ENCODE measurements at places on chromosomes 1 and 21. TPM values are rescaled to one million over a fixed set of nuclear protein-coding genes. Genes with fewer than 3 reads are reported as not detected.

DNA sequence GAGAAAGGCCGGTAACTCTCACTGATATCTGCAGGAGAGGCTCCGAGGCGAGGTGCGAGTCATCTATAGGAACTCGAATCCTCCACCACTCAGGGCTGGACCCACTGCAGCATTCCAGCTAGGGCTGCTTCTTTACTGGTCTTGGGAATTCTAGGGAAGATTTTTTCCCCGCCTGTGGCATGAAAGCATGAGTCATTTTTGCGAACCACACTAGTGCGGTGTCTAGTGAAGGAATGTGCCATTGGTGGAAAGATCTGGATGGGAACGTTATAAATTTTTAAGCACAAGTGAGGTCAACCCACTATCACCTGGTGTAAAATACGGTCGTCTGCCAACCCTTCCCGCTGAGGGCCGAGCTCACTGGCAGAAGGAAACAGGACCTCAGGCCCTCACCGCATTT lies 49.7 kb downstream of the SYF2 start:
- no peak for DNase-seq

DNA sequence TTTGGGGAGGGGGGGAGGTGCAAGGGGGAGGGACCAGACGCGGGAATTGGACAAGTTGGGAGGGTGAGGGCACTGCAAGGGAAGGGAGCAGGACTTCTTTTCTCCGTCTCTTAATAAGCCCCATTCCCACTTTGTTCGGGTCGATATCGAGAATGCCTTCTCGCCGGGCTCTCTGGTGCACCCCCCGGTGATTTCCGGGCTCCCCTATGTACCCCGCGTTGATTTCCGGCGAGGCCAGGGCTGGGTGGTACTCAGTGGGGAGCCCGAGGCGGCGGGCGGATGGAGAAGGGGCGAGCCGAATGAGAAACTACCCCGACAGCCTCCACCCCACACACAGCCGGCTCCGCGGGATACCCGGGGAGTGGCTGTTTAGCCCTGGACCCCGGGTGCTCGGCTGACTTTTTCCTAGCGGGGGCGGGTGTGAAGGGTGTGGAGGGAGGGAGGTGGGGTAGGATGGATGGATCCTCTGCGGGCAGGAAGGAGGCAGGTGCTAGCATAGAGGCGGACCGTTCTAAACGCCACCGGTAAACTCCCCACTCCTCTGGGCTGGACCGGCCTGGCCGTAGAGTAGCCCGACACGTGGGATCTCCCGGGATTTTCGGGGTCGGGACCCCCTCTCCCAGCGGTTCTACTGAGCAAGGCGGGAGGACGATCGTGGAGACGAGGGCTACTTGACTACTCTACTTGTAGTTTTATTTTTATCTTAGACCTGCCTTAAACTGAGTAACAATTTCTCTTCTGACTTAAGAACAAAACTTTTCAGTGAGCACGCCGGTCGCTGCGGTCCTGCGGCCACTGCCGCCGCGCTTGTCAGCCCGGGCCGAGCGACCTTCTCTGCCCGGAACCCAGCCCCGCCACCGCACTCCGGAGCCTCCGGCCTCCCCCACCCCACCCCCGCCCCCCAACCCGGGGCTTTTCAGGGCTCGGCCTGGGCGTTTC lies 1.0 kb downstream of the RNF220 start:
- DNase-seq: no peak

GRCh38 chr1:158818560-158818959 lies 12.6 kb upstream of the MNDA start:
- DNase-seq: no peak

IL20 gene
- total RNA-seq: not detected

PHC2 gene
- 136 TPM for total RNA-seq

DNA sequence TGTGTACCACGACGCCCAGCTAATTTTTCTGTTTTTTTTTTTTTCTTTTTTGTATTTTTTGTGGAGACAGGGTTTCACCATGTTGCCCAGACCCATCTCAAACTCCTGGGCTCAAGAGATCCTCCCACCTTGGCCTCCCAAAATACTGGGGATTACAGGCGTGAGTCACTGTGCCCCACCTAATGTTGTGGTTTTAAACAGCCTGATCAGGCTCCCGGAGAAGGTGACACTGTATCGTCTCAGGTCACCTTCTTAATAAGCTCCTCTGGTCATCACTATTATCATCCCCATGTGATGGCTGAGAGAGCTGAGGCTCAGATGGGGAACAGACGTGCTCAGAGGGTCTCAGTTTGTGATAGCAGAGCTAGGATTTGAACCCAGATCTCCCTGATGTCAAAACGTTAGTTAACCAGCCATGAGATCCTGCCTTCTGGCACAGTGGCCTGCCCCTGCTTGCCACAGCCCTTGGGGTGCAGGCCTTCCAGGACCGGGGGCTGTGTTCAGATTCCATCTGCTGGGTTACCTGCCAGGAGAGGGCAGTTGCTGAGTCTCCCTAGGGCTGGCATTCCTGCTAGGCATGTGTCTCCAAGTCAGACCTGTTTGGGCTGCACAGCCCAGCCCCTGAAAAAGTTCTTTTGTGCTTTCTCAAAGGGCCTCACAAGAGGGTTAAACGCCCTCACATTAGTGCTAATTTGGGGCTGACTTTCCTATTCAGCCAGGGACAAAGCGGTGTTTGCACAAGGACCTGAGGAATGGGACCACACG lies 32.7 kb upstream of the GRHL3 start:
- DNase-seq: no peak

DNA sequence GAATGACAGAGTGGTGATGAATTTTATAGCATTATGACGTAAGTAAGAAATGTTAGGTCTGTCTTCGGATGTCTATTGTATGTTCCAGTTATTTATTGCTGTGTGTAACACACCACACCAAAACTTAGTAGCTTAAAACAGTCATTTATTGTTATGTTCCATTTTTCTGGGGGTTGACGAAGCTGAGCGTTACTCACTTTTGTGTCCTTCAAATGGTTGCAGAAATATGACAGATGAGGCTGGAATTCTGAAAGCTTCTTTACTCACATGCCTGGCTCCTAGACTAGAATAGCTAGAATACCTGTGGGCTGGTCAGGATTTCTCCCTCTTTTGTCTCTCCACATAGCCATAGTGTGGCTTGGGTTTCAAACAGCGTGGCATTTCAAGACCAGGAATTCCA lies 62.1 kb upstream of the S1PR1 start:
- no peak for DNase-seq

TSPEAR gene
- total RNA-seq: 0.34 TPM

DNA sequence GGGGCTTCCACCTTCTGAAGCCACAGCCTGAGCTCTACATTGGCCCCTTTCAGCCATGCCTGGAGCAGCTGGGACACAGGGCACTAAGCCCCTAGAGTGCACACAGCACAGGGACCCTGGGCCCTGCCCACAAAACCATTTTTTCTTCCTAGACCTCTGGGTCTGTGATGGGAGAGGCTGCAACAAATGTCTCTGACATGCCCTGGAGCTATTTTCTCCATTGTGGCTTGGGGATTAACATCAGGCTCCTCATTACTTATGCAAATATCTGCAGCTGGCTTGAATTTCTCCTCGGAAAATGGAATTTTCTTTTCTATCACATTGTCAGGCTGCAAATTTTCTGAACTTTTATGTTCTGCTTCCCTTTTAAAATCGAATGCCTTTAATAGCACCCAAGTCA lies 795.7 kb downstream of the LTN1 start:
- no peak for DNase-seq

- DNase-seq: no peak
These were observed 1.2 kb upstream of the NMNAT2 start for GRCh38 chr1:183419399-183419798.

GRCh38 chr1:170806961-170807360 lies 128.4 kb upstream of the MROH9 start:
- DNase-seq: no peak

DNA sequence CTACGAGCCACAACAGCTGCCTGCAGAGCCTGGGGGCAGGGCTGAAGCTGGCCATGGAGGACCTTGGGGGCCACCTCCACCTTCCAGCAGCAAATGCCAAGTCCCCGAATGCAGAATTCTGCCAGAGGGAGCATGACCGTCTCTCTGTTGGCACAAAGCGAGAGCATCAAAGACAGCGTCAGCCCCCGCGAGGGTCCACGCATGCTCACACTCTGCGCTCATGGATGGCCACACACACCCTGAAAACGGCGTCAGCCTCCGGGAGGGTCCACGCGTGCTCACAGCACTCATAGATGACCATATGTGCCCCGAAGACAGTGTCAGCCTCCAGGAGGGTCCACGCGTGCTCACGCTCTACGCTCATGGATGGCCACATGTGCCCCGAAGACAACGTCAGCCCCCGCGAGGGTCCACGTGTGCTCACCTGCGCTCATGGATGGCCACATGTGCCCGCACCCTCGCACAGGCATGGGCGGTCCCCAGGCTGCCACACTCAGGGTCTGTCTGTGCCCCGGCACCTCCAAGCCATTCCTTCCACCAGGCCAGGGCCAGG lies 46.5 kb downstream of the MORN1 start:
- no peak for DNase-seq

- DNase-seq: no peak
These were observed 11.8 kb downstream of the NFYC start for GRCh38 chr1:40703316-40703715.

GRCh38 chr21:32779983-32780382 lies 8.4 kb upstream of the PAXBP1 start:
- DNase-seq: no peak

DNA sequence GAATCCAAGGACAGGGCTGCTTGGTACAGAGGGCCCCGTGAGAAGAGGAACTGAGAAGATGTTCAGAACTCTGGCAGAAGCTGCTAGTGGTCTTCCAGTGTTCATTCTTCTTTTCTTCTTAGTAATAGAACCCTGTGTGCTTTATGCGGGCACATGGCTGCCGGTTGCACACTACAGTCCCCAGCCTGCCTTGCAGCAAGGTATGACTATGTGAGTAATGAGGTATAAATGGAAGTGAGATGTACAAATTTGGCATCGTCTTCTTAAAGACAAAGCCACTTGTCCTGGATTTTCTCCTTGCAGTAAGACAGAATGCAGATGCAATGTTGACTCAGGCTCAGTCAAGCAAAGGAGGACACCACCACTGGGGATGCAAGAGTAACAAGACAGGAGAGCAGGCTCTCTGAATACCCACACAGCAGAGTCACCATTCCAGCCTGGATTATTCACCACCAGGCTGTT lies 15.0 kb upstream of the ATP1B1 start:
- DNase-seq: no peak

ST7L gene
- 13.1 TPM for total RNA-seq

PIGR gene
- total RNA-seq: not detected

- DNase-seq: no peak
These were observed 42.7 kb downstream of the FAAP20 start for GRCh38 chr1:2151911-2152310.

DNA sequence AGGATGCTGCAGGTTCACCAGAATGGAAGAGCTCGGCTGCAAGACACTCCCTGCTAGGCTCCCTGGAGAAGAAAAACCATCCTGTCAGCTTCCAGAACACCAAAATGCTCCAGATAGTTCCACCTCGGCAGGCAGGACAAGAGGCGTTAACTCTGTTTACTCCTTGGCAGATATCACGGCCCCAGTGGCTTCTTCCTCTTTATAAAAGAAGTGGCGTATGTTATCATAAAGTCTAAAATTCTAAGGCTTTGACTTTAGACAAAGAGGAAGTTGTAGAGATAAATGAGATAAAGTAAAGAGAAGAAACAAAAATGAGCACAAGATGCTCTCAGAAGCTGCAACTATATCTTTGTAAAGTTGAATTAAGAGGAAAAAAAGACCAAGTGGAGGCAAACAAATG lies 24.3 kb upstream of the MTF1 start:
- no peak for DNase-seq

- no peak for DNase-seq
These were observed 42.0 kb downstream of the S1PR1 start for GRCh38 chr1:101278845-101279244.

DNA sequence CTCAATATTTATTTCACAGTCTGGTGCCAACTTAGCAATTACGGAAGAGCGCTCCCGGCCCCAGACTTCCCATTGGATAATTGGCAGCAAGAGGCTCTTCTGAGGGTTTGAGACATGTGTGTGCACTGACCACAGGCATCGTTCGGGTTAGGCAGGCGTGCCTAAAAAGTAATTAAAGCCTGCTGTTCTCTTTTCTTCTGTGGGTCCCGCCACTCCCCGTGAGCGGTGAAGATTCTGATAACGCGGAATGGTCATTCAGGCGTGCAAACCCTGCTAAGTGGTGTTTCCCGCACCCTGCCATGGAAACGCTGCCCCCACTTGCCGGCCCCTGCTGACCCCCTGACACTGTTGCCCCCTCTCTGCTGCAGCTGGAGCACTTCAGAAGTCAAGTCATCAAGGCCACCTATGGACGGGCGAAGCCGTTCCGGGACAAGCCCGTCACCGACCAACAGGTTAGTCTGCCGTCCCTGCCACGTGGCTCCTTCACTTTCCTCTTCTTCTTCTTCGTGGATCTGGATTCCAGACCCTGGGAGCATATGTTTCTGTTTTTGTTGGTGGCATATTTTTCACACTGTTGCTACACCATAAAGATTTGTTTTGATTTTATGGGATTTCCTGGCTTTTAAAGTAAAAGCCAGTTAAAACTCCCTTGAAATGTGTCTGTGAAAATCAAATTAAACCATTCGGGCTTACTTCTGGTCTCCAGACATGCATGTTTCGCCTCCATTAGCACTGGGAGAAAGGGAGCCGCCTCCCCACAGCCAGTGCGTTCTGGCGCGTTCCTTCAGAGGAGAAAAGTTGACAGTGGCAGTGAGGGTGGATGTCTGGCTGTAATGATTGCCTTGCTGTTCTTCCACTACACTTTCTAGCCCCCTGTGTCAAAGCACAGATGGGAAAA lies 79.9 kb downstream of the FHAD1 start:
- DNase-seq: no peak

GRCh38 chr1:116847190-116847589 lies 62.5 kb upstream of the PTGFRN start:
- no peak for DNase-seq

TSTD1 gene
- 11.7 TPM for total RNA-seq

DNA sequence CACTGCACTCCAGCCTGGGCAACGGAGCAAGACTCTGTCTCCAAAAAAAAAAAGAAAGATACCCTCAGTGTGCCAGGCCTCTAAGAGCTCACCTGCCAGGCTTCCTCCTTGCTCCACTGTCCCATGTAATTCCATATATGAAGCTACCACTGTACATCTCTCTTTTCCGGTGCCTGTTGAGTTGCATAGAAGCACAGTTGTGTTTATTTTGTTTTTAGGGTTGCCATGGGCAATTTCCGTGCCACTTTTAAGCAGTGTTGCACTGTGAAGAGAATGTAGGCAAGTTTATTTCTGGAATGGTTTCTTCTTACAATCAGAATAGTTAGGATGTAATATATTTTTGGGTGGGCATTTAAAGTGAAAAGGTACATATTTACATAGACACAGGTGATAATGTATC lies 23.3 kb downstream of the MR1 start:
- no peak for DNase-seq

GRCh38 chr1:164673584-164674214 lies 114.7 kb downstream of the PBX1 start:
- DNase-seq: no peak

DNA sequence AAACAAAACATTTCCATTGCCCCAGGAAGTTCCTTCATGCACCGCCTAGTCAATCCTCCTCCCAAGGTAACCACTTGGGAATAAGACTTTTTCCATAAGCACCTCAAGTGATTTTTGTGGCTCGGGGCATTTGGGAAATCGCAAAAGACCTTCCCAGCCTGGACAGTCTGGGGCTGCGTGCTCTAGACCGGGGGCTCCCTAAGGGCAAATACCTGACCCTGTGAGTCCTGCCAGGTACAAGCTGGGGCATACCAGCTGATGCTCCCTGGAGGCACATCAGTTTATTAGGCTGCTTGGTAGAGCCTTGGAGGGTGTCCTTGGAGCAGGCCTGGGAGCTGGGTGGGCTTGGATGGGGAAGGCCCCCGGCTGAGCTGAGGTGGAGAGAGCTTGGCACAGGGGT lies 34.4 kb downstream of the ALPL start:
- DNase-seq: no peak

CLCA1 gene
- total RNA-seq: not detected

- DNase-seq: no peak
These were observed 9.2 kb downstream of the PHGDH start for GRCh38 chr1:119720866-119721440.

All from heart right ventricle (tissue), 16 donors.